Smooth muscle cell of the coronary artery (primary cell): ENCODE measurements at places on chromosomes 7 and 10. TPM values are rescaled to one million over a fixed set of nuclear protein-coding genes. Genes with fewer than 3 reads are reported as not detected.

The CLEC5A gene
- not detected in 2 replicates for total RNA-seq

The CFTR gene
- not detected in 2 replicates for total RNA-seq

The ELFN1 gene
- total RNA-seq = 0.08 and 3.2 TPM in 2 replicates

The HOXA3 gene
- total RNA-seq = not detected in 2 replicates

The RSPH10B gene
- total RNA-seq = 0.12 and 0.15 TPM in 2 replicates
